ENCODE measurements at places on chromosomes 4 and X. TPM values are rescaled to one million over a fixed set of nuclear protein-coding genes. Genes with fewer than 3 reads are reported as not detected.

The ESX1 gene
- total RNA-seq: 0.14 TPM

The CXCL3 gene
- not detected for total RNA-seq

The MAMLD1 gene
- total RNA-seq: 7.0 TPM

The LNX1 gene
- total RNA-seq: not detected

The STATH gene
- not detected for total RNA-seq

The PAGE4 gene
- total RNA-seq: not detected

The TDO2 gene
- not detected for total RNA-seq

The ANTXR2 gene
- total RNA-seq: 26.5 TPM
